ENCODE measurements at places on chromosomes 7 and 10.

DNA sequence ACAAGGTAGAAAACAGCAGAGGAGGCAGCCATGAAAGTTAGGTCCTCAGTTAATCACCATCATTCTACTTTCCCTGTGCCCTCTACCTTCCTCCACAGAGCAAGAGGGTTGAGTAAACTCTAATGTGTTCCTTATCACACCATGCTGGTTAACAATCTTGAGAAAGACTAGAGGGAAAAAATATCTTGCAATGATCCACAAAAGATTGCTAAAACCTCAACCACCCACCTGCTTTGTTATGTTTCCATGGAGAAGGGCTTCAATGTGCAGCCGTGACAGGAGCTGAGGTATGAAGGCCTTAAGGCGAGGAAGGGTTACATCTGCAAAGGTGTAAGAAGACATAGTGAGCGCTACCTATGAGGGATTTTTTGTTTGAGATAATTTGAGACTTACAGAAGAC is 103.9 kb downstream of the IDE start:
- DNase-seq: no peak

GRCh38 chr7:140003913-140004382 is 58.8 kb downstream of the PARP12 start:
- DNase-seq: no peak

DNA sequence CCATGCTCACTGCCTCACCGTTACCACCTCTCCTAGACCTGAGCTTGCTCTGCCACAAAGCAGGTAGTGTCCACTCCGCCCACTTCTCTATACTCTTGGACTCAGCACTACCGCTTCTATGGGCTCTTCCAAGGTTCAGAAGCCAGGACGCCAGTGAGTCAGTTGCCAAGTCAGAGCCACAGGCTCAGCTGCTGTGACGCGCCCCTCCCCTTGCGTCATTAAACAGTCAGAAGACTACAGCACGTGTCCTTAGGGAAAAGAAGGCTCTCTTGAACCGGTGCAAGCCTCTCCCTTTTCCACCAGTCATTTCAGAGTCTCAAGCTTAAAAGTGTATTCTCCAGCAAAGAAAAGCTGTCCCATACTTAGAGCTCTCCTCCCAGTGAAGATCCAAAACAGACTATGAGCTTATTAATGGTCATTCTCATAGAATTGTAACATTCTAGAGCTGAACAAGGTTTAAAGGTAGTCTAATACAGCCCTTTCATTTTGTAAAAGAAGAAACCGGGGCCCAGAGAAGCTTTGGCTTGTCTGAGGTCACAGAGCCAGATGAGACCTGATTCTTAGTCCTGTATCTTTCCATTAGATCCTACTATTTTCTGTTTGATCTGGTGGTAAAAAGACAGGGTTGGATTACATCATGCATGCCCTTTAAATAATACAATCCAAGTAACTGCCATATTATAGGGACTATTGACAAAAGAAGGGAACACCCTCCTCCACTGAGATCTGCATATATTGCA is 40.9 kb upstream of the MET start:
- DNase-seq: no peak

GRCh38 chr7:5692112-5692844 is 89.2 kb downstream of the RNF216 start:
- no peak for DNase-seq

DNA sequence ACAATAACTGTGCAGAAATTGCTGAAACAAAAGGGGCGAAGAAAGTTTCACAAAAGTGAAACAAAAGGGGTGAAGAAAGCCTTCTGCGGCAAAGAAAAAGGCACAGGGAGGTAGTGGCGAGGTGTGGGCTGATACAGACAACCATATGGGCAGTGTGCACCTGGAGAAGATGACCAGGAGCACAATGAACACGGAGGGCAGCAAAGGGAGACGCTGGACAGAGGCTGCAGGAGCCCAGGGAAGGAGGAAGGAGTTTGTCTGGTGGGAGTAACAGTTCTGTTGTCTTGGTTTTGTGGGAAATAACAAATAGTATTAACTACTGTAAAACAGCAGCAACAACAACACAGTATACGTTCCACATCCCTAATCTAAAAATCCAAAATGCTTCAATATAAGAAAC is 42.4 kb downstream of the ESYT2 start:
- DNase-seq: no peak

DNA sequence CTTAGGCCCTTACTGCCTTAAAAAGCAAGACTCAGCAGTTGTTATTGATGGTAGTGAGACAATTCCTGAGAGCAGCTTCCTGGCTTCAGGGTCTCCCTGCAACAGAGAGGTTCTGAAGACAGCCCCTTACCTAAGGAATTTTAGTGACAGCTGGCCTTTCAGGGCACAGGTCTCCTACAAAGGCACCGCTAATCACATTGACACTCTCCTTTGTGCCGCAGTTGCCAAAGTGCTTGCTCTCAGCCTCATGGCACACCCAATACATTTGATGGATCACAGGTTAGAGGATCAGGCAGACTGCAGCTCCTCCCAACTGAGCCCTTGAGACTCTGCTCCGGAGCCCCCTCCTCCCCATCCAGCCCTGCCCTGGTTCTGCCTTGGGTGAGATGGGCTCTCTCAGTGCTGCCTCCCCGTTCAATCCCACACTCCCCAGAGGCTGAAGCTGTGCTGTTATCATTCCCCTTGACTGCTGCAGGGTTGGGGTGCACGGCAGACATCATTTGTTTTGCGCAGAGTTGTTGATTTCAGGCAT is 198.2 kb downstream of the EMX2 start:
- DNase-seq: no peak
